ENCODE measurements at places on chromosomes 2 and 18. TPM values are rescaled to one million over a fixed set of nuclear protein-coding genes. Genes with fewer than 3 reads are reported as not detected.

The CCDC121 gene
- total RNA-seq: 5.3 TPM

The FHOD3 gene
- total RNA-seq: 21.2 TPM

The ZC3H6 gene
- total RNA-seq: 14.0 TPM

The CSRNP3 gene
- 23.0 TPM for total RNA-seq

The DIPK1C gene
- total RNA-seq: not detected

The STRN gene
- total RNA-seq: 20.8 TPM

The TCF23 gene
- total RNA-seq: not detected
